Heart left ventricle (tissue), 16 donors: ENCODE measurements at places on chromosomes 3 and 15. TPM values are rescaled to one million over a fixed set of nuclear protein-coding genes. Genes with fewer than 3 reads are reported as not detected.

C15orf62 gene
- polyA plus RNA-seq, result 0.06 TPM

NEK10 gene
- polyA plus RNA-seq, result 3.1 TPM

ACAD9 gene
- 25.8 TPM for polyA plus RNA-seq

MYRIP gene
- 0.54 TPM for polyA plus RNA-seq

DCLK3 gene
- polyA plus RNA-seq, result 0.08 TPM

HIGD2B gene
- polyA plus RNA-seq, result not detected

PLSCR1 gene
- 23.0 TPM for polyA plus RNA-seq

DPPA4 gene
- not detected for polyA plus RNA-seq

- no peak for DNase-seq
Measured at GRCh38 chr3:17749705-17750293, 7.4 kb upstream of the TBC1D5 start.

DNA sequence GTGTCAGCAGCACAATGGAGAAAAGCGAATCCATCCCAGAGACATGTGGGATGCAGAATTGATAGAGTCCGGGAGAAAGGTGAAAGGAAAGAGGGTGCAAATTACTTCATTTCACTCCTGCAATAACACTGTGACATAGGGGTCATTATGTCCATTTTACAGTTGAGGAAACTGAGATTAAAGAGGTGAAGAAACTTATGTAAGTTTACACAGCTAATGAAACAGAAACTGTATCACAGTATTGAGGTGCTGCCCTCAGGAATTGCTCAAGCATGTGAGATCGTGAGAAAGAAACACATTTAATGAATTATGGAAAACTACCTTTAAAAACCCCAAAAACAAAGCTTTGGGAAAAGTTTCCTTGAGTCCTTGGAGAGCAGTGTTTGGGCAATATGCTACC, 103.6 kb upstream of the PFN2 start:
- no peak for DNase-seq

GRCh38 chr15:84606653-84607120, 5.9 kb downstream of the ZSCAN2 start:
- DNase-seq, result no peak

- DNase-seq, result no peak
Measured at GRCh38 chr3:39333607-39334006, 4.1 kb downstream of the CCR8 start.

DNA sequence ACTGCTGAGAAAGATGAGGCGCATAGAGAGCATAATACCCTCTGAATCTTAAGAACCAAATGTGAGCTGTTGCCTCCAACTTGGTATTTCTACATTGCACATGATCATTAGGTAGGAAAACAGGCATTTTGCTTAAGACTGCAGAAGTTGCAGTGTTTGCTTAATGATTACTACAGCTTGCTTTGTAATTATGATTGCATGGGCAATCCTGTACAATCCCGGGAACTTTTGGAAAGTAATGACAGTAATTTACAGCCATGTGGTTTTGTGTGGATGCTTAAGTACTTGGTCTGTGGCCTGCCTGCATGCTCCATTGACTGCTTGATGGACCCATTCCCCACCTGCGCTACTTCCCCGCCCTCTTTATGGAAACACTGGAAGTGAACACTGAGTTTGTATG, 301.1 kb downstream of the DIPK2A start:
- DNase-seq, result no peak

- no peak for DNase-seq
Measured at GRCh38 chr3:153173758-153174516, 11.9 kb downstream of the RAP2B start.

DNA sequence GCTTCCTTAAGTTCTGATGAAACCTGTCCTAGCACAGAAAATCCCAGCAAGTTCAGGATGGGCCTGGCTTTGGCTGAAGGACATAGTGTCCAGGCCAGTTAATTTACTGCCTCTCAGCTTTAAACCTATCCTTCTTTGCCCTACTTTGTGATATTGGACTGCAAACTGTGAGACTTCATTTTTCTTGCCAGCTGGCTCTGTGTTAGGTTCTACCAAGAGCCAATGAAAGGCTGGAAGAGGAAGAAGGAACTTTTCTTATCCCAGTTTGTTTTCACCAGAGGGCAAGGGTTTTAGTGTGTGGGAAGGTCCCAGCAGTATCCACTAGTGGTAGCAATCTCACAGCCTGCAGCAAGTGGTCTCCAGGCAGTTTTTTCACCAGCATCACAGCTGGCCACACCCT, 18.2 kb downstream of the DCUN1D1 start:
- peak; percentile 18 for DNase-seq

DNA sequence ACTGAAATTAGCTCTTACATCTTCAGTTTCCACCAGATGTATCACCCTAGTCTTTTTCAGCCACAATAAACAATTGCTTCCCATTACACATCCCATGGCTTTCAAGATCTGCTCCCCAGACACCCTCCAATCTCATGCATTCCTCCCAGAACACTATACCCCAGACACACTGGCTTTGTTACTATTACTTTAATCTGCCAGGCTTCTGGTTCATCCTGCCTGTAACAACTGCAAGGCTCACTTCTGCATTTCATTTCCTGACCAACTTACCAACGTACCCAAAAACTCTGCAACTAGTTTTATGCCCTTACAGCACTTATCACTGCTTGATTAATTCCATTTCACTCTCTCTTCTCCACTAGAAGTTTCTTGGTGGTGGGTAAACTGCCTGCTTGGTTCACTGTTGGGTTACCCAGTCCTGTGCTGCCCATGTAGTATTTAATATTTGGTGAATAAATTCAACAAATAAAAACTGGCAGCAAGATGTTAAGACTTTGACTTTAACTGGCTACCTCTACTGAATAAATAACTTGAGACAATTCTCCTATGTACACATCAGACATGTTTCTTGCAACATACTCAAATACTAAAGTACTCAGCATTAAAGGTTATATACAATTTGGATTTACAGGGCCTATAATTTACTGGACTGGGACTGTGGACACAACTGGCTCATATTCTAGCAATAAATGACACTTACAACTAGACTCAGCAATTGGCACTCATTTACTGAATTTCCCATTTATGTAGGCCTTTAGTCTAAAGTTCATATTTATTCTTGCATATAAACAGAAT, 2.7 kb downstream of the RPL22L1 start:
- no peak for DNase-seq

- DNase-seq, result no peak
Measured at GRCh38 chr3:186530415-186530814, 13.8 kb downstream of the CRYGS start.

GRCh38 chr15:46297766-46298165, 662.9 kb downstream of the SQOR start:
- no peak for DNase-seq

- DNase-seq, result no peak
Measured at GRCh38 chr3:195838714-195839113, 27.0 kb upstream of the MUC4 start.

- DNase-seq, result no peak
Measured at GRCh38 chr3:16795581-16795980, 89.2 kb upstream of the PLCL2 start.

DNA sequence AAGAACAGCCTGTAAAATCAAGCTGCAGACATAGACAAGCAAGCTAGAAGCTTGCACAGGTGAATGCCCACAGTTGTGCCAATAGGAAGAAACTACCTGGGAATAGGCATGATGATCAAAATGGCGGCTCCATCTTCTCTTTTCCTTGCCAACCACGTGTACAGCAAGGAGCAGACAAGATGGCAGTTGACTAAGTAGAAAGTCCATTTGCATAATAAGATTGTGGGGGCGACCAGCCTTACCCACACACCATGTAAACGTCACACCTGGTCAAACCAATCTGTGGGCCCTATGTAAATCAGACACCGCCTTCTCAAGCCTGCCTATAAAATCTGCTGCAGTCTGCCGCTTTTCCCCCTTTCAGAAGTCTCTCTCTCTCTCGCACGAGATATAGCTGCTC, 25.1 kb upstream of the ANKRD34C start:
- no peak for DNase-seq

GRCh38 chr15:61582092-61582491, 353.0 kb upstream of the RORA start:
- DNase-seq, result no peak

DNA sequence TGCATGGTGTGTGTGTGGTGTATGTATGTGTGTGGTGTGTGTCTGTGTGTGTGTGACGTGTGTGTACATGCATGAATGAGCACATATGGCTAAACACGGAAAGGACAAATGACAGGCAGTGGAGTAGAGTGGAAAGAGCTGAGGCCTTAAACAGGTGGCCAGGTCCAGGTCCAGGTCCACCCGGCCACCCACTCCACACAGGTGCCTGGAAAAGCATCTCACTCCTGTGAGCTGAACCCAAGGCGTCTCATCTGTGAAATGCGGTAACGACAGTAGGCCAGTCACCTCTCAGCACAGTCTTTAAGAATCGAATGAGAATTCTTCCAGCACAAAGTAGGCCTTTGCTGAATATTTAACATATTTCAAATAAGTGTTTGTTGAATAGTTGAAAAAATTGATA, 58.7 kb downstream of the ATP10A start:
- DNase-seq, result peak; percentile 28

DNA sequence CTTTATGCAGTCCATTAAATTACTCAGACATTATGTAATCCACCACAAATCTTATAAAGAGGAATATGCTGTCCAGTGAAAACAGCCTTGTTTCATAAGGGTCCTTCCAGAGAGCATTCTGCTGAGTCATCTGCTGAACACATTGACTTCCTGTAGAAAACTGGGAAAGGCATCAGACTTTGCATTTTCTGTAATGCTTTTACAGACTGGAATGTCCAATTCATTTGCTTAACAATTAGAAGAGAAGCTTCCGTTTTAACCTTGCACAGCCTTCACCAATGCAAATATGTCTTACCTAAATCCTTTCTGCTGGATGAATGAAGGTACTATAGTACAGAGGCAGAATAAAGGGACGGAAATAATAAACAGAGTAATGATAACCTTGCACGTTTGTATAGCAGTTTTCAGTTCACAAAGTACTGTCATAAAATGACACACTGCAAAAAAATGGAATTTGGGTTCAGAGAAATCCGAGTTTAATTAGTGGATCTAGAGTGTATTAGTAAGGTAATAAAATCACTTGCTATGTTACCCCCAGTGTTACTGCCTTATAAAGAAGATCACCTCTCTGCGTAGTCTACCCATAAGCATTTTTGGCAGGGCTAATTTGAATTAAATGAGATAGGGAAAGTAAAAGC, 301.5 kb downstream of the PYDC2 start:
- no peak for DNase-seq

DNA sequence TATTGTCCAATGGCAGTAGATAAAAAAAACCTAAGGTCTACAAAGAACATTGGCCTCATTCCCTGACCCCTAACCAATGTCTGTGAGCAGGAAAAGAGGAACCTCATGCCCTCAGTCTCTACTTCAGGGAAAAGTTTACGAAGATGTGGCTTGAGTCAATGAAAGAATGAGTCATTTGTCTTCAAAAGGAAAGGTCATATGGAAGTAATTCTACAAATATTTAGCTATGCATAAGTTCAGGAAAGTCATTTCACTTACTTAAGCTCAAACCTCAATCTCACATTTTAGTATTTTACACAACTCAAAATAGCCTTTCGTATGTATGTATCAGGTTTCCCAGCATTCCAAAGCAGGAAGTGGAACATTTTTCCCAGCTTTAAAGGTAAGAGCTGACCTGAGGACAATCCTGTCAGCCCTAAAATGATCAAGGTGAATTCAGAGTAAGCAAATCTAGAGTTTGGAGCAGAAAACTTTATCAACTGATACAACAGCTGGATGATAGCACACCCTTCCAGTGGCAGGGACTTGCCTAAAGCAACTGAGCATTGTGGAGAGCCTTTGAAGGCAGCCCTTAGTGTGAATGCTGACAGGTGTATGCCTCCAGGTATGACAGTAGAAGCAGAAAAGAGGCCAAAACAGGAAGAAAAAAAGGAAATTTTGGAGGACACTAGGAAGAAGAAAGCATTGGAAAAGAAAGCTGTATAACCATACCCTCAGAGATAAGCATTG, 53.9 kb upstream of the ACKR4 start:
- no peak for DNase-seq

DNA sequence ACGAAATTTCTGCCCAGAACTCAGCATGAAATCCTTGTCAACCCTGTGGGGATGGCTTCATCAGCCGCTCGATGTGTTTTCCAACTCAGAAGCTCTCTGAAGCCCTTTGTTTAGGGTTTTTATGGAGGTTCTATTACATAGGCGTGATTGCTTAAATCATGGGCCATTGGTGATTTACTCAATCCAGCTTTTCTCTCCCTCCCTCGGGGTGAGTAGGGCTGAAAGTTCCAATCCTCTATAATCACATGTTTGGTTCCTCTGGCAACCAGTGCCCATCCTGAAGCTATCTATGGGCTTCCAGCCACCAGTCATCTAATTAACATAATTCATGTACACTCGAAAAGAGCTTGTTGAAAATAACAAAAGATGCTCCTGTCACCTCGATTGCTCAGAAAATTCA, 51.6 kb downstream of the GATM start:
- DNase-seq, result no peak

DNA sequence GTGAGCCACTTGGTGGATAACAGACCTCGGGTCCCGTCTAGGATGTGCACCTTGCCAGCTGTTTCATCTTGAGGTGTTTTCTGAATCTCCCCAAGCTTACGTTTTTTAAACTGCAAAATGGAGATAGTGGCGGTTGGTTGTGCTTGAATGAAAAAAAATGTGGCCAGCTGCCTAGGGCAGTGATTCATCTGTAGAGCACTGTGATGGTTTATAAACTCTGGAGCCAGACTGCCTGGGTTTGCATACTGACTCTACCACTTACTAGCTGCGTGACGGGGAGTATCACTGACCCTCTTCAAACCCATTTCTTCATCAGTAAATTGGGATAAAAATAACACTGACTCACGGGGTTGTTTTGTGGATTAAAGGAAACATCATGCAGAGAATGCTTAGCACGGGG, 159.1 kb downstream of the CHL1 start:
- DNase-seq, result no peak

DNA sequence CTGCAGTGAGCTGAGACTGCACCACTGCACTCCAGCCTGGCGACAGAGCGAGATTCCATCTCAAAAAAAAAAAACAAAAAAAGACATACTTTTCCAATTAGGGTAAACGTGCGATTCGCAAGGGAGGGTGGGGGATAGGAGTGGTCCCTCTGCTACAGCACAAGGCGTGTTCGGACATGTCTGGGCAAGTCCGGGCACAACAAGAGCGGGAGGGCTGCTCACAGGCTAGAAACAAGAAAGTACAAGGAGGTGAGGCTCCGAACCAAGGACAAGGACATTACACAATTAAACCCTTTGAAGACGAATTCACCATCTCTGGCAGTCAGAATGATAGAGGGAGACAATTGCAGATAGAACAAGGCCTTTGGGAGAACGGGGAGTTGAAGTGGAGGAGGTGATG, 32.2 kb upstream of the BCL2A1 start:
- DNase-seq, result no peak

DNA sequence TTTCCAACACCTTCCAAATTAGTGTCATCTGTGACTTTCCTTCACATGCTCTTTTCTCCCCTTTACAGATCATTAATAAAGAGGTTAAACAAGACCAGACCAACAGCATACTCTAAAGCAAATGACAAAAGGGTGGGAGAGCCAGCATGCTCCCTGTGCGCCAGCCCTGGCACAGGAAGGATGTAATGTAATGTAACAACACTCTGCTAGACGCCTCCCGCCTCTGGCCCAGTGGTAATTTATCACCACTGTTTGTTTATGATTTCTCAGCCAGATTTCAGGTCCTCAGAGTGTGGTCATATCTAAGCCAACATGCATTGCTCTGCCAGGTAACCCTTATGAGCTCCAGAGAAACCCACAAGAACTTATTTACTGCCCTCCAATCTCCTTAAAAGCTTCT, 189.5 kb upstream of the WNT5A start:
- DNase-seq, result no peak

- DNase-seq, result no peak
Measured at GRCh38 chr3:131729643-131730017, 226.9 kb upstream of the MRPL3 start.
